ENCODE measurements at places on chromosomes 5 and 9. TPM values are rescaled to one million over a fixed set of nuclear protein-coding genes. Genes with fewer than 3 reads are reported as not detected.
A peak's percentile ranks its signal among the peaks of the same experiment; 100 is the strongest.

DNA sequence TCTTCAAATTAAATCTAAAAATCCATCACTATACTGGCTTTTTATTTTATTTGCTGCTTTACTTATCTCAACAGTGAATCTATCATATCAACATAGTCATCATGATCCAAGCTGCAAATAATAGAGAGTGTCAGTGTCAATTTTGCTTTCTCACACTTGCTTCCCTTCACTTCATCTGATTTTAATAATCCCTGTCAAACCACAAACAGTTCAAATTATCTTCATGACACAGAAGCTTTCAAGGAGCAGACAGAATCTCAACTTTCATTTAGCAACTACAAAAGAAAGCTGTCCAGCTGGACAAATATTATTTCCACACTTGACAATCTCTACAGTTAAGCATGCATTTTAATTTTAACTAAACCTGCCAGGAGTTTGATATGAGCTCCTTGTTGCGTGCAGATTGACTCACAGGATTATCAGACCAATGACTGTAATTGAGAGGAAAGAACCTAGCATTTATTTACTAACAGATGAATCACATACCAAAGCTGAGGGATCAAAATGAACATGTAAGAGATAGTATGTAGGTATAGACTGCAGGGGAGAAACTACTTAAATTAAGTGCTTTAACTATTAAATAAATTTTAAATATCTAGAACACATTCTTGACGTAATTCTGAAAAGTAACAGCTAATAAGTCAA lies 56.0 kb downstream of the KIAA0825 start:
- DNase-seq = no peak
- no peaks in the 10 kb centered on the region for H3K4me1 ChIP-seq
- H3K36me3 ChIP-seq = no peaks in the 10 kb centered on the region
- H3K27me3 ChIP-seq = no peaks in the 10 kb centered on the region
- no peak overlapping the region for H3K4me3 ChIP-seq
- no peak overlapping the region for H3K27ac ChIP-seq

DNA sequence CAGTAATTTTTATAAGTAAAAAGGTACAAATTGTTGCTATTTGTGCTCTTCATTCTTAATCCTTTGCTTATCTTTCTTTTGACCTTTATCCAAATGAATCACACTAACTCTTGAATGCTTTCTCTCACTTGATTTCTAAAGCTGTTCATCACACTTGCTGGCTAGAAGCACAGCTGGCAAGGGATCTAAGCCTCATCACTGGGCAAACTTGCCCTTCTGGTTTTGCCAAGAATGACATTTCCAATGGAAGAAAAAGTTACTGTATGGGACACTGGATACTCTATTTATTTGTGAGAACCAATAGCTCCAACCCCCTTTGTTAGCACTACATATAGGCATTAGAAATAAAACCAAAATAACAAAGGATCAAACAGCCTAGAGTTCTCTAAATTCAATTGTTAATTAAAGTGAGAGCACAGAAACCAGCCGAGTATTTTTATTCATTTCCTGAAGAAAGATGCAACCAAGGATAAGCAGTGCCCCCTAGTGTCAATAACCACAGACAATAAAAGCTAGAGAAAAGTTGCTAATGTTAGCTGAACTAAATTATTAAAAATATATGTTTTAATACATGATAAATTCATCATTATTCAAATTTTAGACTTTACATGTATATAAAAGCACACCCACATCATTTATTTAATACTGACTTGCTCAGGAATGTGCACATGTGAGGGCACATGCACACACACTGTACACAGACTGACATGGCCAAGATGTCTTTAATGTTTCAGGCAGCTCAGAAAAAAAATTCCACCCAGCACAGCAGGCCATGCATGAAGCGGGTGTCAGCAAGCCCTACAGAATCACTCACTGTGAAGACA lies 59.8 kb upstream of the POU5F2 start:
- peak overlapping the region; percentile 54 for H3K27ac ChIP-seq
- H3K4me3 ChIP-seq = no peak overlapping the region
- H3K27me3 ChIP-seq = no peaks in the 10 kb centered on the region
- no peak for DNase-seq
- peaks cover 5% of the 10 kb centered on the region for H3K4me1 ChIP-seq

DNA sequence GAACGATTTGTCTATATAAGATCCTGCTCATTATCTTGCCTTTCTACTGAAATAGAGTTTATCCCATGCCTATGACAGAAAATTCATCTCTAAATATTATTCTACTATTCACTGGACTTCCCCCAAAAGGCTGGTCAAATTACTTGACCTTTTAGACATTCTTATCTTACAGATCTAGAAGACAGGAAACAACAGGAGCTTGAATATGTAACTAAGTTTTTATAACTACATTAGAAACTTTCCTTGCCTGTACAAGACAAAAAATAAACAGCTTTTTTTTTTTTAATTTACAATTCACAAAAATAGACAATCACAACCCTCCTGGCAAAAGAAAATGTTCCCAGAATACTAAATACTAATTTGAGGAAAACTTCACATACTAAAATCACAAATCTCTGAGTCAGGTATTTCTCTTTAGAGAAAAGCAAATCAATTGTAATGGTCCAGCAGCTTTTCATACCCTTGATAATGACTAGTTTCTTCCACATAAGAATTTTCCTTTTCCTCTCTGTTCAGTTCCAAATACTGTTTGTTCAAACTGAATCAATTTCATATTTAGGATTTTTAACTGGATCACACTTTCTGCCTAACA lies 68.6 kb downstream of the MLLT3 start:
- H3K36me3 ChIP-seq = no peaks in the 10 kb centered on the region
- H3K27ac ChIP-seq = no peak overlapping the region
- no peak overlapping the region for H3K4me3 ChIP-seq
- H3K4me1 ChIP-seq = peaks cover 9% of the 10 kb centered on the region
- DNase-seq = no peak
- no peaks in the 10 kb centered on the region for H3K27me3 ChIP-seq

DNA sequence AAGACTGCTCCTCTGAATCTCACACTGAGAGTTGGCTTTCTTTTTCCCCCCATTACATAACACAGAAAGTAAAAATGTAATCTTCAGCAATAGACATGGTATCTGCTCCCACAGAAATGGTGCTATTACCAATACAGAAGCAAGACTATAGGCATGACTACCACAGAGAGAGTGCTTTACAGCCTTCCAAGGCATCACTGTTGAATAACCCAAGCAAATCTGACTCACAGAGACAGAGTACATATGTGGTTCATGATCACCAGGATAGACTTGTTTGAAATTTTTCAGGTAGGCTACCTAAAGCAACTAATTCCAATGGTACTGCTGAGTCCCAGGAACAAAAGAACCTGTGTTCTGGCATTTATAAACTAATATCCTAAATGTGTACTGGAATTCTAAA lies 1373.4 kb upstream of the C9orf72 start:
- H3K36me3 ChIP-seq = no peaks in the 10 kb centered on the region
- H3K27ac ChIP-seq = no peak overlapping the region
- no peak for DNase-seq
- no peak overlapping the region for H3K4me3 ChIP-seq
- no peaks in the 10 kb centered on the region for H3K4me1 ChIP-seq
- no peaks in the 10 kb centered on the region for H3K27me3 ChIP-seq

Gene LMBRD2
- total RNA-seq = 7.5 TPM

Gene ALG2
- total RNA-seq = 28.8 TPM

Gene GLIPR2
- 38.6 TPM for total RNA-seq

All from endodermal cell (in vitro differentiated cells).